Hepatic stellate cell (primary cell): ENCODE measurements at places on chromosomes 4 and X.
A peak's percentile ranks its signal among the peaks of the same experiment; 100 is the strongest.

DNA sequence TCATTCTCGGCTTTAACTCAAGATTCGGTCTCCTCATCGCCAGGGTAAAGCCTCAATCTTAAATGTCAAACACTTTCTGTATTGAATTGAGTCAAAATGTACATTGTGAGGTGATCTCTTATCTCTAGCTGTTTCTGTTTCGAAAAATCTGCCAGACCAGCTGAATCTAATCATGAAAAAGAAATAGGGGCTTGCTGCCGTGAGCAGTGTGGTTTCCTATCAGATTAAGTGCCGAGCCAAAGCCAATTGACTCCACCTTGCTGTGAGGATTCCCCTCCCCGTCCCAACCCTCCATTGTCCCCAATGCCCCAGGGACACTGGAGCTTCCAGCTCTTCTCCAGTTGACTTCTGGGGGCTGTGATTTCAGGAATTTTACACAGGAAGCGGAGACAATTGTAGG lies 12.5 kb upstream of the CRLF2 start:
- no peak for DNase-seq

DNA sequence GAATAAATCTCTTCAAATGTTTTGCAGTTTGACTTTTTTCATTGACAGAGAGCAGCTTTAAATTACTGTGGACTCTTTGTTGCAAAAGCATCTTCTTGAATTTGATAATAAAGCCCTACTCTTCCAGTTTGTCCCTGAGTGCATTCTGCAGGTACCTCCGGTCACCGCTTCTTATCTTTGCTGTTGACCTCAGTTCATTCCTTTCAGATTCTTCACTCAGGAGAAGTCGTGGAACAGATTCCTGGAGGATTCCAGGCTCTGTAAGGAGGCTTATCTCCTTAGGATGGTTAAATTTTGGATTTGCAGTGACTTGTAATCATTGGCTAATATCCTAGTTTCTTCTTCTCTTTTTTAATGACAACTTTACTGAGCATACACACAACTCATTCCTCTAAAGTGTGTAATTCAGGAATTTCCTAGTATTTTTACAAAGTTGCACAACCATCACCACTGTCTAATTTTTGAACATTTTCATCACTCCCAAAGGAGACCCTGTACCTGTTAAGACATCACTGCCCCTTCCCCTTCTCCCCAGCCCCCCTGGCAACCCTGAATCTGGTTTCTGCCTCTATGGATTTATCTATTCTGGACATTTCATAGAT lies 22.0 kb downstream of the TBL1X start:
- DNase-seq: no peak

GRCh38 chr4:1478766-1479355 lies 72.6 kb upstream of the NKX1-1 start:
- no peak for DNase-seq

DNA sequence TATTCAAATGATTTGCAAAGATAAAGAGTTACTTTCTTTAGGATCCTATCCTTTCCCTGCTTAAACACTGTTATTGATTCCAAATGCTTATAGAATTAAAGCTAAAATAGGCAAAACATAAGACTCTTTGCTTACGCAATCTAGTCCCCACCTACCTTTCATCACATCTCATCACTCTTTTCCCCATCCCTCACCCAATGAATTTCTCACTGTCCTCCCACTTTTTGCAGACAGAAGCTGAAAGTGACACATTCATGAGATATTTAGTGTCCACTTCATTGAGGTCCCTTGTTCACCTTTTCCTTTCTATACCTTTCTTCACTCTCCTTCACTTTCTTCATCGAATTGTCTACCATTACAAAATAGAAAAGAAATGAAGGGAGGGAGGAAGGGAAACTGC lies 424 bp downstream of the SATL1 start:
- no peak for DNase-seq

- no peak for DNase-seq
Measured at GRCh38 chr4:16991450-16991849, 93.0 kb upstream of the LDB2 start.

- DNase-seq: peak; percentile 36
Measured at GRCh38 chr4:152679414-152680281, at the start of gene TMEM154. Gene TMEM154, minus strand, starts transcription at chr4:152679997. Its CDS starts 64 bp downstream, at chr4:152679933.

DNA sequence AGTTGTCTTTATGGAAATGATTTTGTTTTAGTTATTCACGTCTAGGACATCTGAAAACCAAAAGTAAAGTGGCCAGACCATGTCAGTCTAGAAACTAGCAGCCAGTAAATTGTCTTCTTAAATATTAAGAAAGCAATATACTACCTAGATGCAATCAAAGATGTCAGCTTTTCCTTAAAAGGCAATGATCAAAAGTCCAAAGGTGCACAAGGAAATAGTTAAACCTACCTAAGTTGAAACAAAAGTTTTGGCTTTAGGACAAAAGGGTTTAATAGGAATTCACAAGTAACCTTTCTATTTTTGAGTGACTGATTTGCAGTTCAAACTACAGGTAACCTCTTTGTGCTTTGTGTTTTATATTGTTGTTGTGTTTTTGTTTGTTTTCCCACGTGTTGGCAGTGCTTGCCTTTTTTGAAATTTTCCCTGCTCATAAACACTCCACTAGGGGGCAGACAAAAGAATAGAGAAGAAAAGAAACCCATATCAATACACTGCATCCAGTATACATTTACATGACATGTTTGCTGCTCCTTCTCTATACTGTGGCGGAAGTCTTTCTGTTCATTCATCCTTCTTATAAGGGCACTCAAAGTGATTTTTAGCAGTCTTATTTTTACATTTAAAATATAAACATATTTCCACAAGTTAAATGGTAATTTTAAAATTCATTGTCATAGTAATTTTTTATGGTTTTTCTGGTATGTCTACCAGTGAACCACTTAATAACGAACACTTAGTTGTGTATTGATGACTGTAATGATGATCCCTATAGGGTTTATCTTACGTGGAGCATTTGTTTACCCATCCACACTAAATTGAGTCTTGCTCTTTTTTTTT lies 62.7 kb downstream of the GAB1 start:
- no peak for DNase-seq

DNA sequence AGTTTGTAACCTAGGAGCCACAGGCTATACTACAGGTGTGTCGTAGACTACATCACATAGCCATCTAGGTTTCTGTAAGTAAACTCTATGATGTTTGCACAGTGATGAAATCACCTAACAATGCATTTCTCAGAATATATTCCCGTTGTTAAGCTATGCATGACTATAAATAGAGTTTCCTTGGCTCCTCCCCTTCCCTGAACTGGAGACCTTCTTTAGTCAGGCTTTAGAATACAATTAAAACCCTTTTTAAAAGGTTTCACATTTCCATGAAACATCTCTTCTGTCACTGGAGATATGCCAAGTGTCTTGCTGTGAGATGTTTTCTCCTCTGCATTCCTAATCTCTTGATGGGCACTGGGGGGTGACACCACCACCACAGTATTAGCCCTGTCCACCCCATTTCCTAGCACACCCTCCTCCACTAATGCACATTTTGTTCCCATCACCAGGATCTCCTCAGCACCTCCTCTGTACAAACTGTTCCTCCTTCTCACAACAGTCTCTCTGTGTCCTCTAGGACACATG lies 334.6 kb upstream of the CPEB2 start:
- DNase-seq: no peak

DNA sequence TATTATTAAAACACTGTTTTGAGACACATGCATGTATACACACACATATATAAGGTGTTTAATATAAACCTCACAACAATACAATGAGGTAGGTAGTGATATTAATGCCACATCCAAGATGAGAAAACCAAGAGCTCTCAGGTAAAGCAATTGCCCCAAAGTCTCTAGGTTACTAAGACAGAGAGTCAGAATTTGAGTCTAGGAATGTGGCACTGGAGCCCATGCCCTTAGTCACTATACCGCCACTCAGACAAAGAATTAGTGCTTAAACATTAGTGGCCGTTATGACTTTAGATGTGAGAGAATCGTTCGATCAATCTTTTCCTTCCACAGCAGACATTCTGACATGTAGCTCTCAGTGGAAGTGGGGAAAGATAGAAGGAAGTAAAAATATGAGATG lies 108.2 kb upstream of the ACSL4 start:
- DNase-seq: no peak

DNA sequence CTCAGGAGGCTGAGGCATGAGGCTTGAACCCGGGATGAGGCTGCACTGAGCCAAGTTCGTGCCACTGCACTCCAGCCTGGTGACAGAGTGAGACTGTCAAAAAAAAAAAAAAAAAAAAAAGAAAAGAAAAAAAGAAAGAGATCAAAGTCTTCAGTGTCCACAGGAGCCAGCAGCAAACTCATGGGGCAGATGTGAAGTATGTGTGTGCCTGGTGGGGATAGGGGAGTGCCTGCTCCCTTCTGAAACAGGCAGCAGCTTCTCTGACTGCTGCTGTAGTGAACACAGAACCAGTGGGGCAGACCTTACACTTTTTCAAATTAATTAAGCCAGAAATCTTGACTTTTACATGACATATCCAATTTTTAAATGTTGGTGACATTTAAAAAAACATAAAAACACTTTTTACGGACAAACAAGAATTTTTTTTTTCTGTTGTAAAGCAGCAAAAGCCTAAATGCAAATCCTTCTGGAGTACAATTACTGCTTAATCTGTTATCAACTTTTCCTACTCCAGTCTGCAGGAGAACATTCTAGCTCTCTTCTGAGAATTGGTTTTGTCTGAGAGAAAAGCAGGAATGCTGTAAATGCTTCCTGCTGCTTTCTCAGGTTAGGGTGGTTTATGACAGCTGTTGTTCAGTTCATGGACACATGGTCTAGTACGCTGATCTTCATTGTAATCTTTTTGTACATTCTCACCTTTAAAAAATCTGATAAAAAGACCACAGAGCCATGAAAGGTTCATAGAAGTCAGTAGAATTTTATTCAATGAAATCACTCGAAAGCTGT lies 311.1 kb downstream of the CAMK2D start:
- DNase-seq: no peak

DNA sequence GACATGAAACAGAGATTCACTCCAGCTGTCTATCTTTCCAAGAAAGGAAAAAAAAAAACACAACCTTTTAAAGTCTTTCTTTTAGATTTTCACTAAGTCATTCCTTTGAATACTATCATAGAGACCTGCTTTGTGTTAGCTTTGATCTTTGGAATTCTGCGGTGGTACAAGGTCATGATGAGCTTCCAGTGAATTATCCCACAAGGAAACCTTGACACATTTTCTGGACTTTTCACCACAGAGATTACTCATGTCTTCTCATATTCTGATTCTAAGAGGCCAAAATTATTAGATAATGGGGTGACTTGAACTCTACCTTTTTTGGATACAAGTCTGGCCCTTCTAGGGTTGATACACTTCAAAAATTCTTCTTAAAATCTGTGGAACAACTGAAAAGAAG lies 201.6 kb downstream of the PACRGL start:
- DNase-seq: no peak

DNA sequence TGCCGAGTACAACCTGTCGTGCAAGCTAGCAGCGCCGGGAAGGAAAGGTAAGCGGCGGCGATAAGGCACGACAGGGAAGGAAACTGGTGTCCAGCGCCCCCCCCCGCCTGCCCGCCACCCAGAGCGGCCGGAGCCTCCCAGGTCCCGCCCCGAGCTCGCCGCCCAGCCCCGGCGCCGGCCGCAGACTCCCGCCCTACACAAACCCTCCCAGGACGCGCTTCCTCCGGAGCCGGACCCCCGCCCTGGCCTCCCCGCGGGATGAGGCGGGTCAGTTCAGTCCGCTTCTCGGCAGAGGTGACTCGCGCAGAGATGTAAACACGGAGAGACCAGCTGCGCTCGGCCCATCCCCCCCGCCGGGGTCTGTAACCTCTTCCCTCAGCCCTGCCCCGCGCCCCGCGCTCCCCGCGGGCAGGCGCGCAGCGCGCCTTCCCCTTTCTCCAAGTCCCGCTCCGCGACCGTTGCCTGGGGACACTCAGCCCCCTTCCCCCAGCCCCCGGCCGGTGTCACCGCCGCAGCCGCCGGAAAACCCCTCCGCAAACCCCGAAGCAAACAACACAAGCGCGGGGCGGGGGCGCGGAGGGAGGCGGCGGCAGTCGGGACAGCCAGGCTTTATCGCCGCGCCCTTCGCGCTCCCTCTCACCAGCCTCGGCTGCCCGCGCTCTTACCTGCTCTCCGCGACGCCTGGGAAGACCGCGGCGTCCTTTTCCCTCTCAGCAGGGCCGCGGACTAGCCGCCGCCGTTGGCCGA lies 543 bp downstream of the ELF2 start:
- DNase-seq: peak; percentile 65

GRCh38 chr4:14596904-14597303 lies 405.4 kb upstream of the CPEB2 start:
- no peak for DNase-seq

- no peak for DNase-seq
Measured at GRCh38 chr4:146049802-146050201, 111.2 kb upstream of the ZNF827 start.

DNA sequence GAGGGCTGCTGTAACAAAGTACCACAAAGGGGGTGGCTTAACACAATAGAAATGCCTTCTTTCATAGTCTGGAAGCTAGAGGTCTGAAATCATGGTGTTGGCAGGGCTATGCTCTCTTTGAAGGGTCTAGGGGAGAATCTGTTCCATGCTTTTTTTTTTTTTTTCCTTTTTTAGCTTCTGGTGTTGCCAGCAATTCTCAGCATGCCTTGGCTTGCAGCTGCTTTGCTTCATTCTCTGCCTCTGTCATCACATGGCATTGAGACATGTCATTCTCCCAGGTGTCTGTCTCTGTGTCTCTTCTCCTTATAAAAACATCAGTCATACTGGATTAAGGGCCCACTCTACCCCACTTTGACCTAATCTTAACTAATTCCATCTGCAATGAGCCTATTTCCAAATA lies 78.6 kb upstream of the BOD1L1 start:
- no peak for DNase-seq

DNA sequence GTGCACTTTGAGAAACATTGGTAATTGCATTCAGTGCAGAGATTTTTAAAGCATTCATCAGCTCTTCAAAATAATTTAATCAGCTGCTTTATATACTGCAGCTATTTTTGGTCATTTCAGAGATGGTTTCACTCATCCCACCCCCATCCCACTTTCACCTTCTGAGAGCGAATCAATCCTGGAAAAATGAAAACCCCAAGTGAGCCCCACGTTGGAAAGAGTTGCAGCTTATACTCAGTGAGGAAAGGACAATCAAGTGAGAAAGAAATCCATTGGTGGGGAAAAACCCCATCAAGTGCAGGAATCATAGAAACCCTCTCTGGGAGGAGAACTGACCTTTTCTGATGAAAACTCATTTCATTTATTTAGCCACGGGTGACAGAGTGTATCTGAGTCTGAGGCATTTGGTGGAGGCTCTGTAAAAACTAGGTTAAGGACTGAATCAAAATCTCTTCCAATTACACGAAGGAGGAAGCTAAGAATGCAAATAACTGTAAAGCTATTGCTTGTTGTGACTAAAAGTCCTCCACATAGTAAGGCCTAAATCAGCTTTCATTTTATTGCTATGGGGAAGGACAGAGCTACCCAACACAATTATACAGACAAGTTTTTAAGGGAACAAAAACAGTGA lies 240.4 kb upstream of the PGRMC2 start:
- no peak for DNase-seq

DNA sequence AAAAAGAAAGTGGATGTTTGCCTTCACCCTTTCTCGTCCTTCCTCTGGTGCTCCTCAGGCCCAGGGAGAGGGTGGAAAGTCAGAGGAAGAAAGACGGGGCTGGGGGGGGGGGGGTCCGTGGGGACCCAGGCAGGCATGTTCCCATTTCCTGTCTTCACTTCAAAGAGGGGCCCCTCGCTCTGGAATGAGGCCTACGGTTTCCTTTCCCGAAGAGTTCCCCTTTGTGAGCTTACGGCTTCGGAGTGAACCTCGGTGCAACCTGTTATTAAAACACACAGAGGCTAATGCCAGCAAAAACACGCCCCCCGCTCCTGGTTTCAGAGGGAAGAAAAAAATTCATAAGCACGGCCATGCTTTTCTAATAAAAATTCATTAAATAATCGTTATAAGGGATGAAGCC lies 40.1 kb downstream of the SHOX start:
- no peak for DNase-seq

- DNase-seq: no peak
Measured at GRCh38 chr4:130712038-130712437, 1616.1 kb downstream of the C4orf33 start.
